ENCODE measurements at places on chromosomes 5 and 9.
A peak's percentile ranks its signal among the peaks of the same experiment; 100 is the strongest.

GRCh38 chr9:1129382-1129781, 79.2 kb downstream of the DMRT2 start:
- DNase-seq = no peak

GRCh38 chr5:108238936-108239887, 142.7 kb downstream of the FBXL17 start:
- DNase-seq = no peak

DNA sequence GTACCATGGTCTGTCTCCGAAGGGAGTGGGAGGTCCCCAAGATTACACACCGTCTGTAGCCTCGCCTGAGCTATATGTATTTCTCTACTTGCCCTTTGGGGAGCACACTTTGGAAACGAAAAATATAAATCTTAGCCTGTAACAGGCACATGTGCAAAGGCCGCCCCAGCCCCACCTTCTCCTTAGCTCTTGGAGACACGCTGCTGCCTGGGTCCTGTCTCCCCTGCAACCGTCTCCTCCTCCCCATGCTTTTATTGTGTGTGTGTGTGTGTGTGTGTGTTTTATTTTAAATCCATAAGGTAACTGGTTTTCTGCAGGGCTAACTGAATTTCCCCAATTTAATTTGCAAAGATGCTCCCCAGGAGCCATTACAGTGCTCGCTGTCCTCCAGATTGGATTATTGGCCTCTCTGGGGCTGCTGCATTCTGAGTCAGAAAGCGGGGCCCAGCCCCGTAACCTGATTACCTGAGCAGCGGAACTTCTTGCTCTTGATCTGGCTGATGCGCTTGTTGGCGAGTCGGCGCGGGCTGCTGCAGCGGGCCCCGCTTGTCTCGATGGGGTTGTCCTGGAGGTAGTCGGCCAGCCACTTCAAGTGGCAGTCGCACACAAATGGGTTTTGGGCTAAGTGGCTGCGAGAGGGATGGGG, 193.3 kb upstream of the PANK3 start:
- no peak for DNase-seq

DNA sequence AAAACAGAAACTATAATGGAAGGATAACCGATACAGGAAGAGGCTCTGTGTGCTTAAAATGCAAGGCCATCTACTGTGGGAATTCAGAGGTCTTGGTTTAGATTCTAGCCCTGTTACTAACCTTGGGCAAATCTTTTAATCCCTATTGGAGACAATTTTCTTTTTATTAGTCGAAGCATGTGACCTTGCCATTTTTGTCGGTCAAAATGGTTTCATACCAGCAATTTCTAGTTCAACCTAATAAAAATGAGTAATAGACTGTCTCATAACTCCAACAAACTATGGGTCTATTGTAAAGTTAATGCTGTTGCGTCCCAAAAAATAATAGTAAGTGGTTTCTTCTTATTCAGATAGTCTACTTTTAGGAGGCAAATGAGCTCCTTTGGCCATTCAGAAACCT, 38.4 kb downstream of the PRR16 start:
- no peak for DNase-seq

- DNase-seq = no peak
Observed at GRCh38 chr5:107616213-107616612, 54.5 kb downstream of the EFNA5 start.

- no peak for DNase-seq
Observed at GRCh38 chr9:118303216-118303615, 599.0 kb downstream of the TLR4 start.

- DNase-seq = no peak
Observed at GRCh38 chr5:34410411-34411139, 245.6 kb upstream of the RAI14 start.

DNA sequence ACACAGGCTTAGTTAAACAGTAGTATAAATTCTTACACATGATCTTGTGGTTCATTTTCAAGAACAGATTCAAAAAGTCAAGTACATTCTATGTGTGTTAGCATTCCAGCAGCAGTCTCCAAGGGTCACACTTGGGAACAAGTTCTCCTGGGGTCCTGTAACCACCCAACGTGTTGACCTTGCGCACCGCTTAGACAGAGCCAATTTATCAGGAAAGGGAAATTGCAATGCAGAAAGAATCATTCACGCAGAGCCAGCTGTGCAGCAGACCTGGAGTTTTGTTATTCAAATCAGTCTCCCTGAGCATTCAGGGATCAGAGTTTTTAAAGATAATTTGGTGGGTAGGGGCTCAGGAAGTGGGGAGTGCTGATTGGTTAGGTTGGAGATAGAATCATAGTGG, 8.5 kb upstream of the RXFP3 start:
- no peak for DNase-seq

- DNase-seq = no peak
Observed at GRCh38 chr5:132049559-132049958, 10.9 kb upstream of the IL3 start.

DNA sequence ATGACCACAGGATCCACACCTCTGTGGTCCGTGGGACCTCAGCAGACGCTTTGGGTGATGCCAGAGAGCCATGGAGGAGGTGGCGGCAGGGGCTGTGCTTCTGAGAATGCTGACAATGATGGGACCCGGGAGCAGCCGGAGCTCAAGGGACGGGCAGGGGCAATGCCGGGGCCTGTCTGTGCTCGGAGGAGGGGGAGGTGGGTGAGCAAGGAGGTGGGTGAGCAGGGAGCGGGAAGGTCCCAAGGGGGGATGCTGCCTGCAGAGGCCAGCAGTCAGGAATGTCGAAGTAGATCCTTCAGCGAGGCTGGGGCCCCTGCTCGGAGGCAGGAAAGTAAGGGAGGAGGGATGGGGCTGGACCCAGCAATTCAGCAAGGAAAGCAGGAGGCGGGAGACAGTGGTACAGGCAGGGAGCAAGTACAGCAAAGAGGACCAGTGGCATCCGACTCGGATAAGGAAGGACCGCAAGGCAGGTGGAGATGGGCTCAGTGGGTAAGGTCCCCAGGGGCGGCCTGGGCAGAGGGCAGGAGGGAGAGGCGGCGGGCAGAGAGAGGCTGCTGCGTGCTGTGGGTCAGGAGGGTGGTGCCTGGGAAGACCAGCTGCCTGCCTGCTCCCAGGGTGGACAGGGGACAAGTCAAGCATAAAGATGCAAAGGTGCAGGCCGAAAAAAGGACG, 49.0 kb downstream of the ADAMTS2 start:
- DNase-seq = no peak

DNA sequence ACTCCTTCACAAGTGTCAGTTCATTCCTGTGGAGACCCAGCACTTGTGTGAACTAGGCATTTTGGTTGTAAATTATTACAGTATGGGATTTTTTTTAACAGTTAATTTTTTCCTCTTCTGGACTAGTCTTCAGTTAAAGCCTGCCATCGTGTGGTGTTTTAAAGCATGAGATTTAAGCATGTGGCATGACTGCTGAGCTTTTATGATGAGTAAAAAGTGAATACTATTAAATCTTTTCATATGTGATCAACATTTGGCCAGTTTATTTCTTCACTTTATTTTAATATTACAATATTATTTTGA, 25.0 kb downstream of the LMNB1 start:
- no peak for DNase-seq

DNA sequence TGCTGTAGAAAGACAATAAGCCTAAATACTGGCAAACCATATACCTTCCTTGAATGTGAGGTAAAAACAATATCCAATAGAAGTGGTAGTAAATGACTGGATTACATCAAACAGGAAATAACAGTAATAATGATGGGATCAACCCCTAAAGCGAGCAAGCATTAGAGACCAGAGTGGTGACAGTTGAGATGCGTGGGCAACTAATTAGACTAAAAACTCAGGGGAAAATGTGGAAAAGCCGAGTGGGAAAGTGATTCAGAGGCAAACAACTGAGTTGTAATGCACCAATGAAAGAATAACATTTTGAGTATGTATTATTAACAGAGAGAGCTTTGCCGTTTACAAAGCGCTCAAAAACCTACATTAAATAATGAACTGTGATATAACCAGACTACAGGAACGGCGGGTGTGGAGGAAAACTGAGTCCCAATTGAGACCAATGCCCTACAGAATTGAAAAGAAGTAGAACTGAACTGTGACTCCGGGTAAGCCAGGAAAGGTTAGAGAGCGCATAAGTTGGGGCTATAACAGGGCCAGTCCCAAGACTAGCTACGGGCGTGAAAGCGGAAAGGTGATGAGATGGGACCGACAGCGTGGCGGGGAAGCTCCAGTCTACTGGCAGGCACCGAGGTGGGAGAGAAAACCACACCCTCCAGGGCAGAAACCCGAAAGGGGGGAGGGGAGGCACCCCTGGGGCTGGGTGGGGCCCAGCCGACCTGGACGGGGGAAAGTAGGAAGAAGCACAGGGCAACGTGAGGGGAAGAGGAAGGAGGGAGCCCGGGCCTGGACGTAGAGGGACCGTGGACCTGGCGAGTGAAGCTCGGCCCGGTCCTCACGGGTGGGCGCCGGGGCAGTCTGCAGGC, 592 bp downstream of the UBAP2 start:
- DNase-seq = peak; percentile 27

GRCh38 chr9:23771746-23772384, 54.2 kb downstream of the ELAVL2 start:
- DNase-seq = no peak

Data from activated T-helper 1 cell treated with anti-CD3 and anti-CD28 coated beads, Interleukin-2, amount 50 U/mL, for 16 hours (primary cell).